ENCODE measurements at places on chromosomes 2 and 18.

GRCh38 chr18:49537232-49537896 is 24.5 kb upstream of the LIPG start:
- no peak for DNase-seq

GRCh38 chr2:29238497-29238896 is 123.3 kb downstream of the CLIP4 start:
- no peak for DNase-seq

- DNase-seq, result no peak
These were observed 48.1 kb upstream of the RBMS1 start for GRCh38 chr2:160541745-160542144.

DNA sequence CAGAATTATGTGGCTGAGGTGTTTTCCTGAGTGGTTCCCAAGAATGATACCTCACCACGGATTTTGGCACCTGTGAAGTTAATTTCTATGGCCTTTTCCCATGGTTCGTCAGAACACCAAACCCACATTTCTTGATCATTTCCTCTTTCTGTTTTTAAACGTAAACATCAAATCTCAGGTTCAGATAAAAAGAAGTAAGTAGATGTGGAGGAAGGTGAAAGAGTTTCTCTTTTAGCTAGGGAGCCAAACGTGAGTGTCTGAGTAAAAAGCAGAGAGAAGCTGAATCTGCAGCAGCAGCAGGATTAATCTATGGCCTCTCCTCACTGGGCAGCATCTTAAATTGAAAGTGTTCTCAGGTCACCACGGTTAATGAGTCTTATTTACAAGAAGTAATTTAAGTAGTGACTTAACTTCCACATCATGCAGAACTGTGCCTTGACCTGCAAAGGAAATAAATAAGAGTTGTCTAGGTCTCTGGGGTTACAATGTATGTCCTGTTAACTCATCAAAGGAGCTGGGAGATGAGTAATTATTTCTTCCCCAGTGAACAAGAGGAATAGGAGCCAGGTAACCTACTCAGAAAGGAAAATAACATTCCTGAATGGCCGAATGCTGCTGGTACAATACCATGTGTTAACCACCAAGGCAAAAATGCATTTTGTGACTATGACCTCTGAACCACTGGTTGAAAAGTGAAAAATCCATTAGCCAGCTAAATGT is 139.6 kb upstream of the NETO1 start:
- no peak for DNase-seq

DNA sequence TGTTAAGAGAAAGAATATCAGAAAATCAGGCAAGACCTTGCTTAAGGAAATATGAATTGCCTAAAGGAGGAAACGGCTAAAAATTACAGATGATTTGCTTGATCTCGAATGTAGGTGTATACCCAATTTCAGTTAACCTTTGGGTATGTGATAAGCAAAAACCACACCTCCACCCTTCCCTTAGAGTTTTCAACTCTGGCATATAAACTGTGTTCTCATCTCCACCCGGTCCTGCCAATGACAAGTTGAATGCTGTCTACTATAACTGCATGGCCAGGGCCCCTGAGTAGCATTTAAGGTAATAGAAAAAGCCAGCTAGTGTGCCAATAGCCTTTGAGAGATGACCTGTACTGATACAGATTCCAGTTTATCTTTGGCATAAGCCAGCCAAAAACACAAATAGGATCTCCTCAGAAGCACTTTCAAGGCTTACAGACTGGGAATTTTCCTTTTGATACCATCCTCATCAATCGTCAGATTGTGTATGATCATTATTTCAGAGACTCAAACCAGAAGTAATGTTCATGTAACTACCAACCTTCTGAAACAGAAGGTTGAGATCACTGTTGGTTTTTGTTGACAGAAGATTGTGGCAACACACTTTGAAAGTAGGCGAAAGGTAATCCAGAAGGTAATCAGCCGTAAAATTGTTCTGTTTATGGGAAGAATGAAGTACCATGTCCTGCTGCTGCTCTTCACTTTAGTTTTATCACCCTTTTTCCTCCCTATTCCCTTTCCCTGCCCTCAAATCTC is 163.1 kb downstream of the GFPT1 start:
- DNase-seq, result no peak

DNA sequence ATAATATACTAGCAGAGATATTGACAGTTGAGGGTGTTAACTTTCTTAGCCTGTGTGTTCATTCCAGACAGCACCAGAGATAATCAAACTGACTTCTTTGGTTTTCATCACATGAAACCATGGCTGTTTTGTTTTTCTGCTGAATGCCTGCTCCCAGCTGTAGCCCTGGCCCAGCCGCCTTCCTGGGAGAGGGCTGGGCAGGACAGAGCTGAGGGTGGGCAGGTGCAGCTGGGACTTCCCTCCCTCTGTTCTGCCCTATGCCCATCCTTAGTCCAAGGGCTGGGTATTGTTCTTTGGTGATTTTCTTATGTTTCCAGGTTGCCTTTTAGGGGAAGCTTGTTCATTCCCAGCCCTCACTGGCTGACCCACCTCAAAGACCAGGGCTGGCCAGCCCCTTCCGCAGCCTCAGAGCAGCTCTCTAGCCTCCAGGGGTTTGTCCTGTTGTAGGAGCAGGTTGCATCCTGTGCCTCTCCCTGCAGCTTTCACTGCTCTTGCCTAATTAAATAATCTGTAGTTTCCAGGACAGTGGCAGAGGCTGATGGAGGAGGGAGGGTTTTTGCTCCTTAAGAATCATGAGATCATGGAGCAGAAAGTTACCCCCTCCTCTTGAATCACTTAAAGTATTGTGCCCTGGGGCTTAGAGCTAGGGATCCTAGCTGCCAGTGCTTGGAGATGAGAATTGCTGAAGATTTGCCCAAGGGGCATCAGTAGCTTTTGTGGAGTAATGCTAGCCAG is 61.4 kb downstream of the MTCL1 start:
- no peak for DNase-seq

DNA sequence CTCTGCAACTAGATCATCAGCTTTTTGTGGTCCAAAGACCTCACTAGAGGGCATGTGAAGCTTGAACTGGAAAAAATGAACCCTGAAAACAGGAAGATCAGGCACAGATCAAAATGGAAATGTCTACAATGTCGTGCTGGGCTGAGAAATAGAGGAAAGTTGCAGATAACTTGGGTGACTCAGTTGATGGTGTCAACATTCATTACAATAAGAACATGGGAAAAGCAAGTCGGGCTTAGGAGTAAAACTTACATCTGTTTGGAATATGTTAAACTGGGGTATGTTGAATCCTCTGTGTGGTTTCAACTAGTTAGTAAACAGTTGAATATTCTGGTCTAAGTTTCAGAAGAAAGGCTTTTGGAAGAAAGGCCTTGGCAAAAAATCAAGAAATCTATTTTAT is 940.4 kb downstream of the ERBB4 start:
- no peak for DNase-seq

GRCh38 chr2:240582781-240583180 is 3.8 kb upstream of the CAPN10 start:
- DNase-seq, result no peak

DNA sequence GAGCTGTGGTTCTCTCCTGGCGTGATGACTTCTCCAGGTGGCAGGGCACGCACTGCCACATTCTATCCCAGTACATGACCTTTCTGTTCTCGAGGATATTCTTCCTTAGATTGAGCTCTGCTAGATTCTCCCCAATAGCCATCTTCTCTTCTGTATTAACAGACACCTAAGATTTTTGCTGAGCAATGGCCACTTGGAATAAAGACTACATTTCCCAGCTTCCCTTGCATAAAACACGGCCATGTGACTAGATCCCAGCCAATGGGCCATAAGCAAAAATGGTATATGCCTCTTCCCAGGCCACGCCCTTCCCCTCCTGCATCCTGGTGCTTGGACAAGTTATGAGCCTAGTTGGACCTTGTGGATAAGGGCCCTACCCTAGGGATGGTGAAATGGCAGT is 82.1 kb downstream of the EIF2AK3 start:
- no peak for DNase-seq

DNA sequence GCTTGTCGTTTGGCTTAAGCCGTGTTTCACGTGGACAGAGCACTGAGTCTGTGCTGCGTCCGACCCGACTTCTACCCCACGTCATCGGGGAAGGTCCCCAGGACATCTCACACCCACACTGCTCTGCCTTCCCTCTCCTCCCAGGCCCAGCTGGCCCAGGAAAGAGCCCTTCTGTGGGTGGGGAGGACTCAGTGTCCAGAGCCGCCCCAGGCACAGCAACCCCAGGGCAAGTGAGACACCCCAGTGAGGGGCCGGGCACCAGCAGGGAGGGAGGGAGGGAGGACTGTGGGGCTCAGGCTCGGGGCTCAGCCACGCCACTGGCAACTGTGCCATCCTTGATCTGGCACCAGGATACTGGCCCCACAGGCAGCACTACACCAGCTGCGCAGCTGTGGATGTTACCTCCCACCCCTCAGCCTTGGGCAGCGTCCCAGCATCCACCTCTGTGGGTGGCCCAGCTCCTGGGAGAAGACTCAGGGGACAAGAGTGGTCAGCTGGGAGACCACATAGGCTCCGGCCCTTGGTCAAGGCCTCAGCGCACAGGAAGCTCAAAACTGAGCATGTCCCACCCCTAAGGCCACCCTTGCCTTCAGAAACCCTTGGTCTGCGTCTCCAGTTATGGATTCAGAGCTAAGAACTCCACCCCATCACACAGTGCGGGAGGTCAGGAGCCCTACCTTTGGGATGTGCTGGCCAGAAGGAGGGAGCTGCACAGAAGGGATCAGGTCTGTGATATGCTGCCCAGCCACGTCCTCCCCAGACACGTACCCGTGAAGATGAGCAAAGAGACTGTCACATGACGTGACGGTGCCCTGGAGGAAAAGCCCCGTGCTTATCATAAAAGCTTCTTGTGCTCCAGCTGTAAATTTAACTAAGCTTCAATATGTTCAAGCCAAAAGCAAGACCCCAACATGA is 11.7 kb downstream of the PASK start:
- DNase-seq, result no peak

- DNase-seq, result no peak
These were observed 101.3 kb downstream of the L3MBTL4 start for GRCh38 chr18:6313415-6313814.

DNA sequence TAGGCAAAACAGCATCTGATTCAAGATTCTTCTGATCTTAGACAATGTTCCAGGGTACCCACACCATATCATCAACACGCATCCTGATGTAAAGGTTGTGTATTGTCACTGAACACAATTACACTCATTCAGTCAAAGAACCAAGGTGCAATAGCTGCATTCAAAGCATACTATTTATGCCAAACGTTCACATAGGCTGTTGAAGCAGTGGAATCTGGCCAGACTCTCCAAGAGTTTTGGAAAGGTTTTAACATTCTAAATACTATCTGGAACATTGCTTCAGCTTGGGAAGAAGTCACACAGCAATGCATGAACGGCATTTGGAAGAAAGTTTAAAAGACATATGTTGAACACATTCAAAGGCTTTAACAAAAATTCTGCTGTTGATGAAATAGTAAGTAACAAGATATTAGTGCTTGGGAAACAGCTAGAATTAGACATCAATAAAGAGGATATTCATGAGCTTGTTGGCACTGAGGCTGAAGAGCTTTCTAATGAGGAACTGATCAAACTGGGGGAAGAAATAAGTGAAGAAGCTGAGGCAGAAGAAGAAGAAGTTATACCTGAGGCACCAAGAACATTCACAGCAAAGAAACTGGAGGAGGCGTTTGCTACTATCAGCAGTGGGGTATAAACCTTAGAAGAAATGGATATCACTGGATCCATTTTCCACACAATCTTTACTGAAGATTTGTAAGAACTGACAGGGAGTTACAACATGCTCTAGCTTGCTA is 47.6 kb upstream of the MSH6 start:
- DNase-seq, result no peak

GRCh38 chr2:97911206-97911921 is 84.4 kb downstream of the TMEM131 start:
- no peak for DNase-seq

DNA sequence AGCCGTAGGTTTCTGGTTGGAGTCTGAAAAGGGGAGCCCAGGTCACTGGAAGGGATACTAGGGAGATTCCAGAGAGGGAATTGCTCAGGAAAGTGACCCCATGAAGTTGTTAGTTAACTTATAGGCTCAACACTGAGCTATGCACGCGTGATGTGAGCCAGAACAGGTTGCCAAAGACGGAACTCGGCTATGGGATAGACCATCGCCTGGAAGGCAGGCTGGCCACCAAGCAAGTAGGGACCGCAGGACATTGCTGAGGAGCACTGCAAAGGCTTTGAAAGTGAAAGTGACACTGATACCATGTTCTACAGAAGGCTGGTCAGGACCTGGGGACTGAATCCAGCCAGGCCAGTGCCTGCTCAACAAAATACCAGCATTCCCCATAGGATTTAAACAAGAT is 7.3 kb downstream of the FARP2 start:
- DNase-seq, result no peak

DNA sequence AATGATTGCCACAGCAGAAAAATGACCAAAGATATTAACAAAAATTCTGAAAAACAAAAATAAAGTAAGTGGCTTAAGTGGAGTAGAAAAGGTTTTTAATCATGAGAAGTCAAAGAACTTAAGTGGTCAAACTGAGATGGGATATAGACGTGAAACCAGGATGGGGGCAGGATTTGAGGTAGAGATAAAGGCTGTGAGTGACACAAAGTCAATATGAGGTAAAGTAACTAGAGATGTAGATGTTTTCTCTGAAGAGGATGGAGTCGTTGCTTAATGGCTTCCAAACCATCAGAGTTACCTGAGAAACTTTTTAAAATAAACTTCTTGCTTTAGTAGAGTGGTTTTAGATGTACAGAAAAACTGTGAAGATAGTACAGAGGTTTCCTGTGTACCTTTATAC is 21.2 kb downstream of the ANKRD12 start:
- DNase-seq, result no peak

GRCh38 chr18:5622905-5623304 is 79.1 kb upstream of the EPB41L3 start:
- DNase-seq, result no peak

GRCh38 chr2:30371772-30372373 is 75.2 kb upstream of the LCLAT1 start:
- no peak for DNase-seq

GRCh38 chr18:79523206-79523735 is 127.5 kb downstream of the NFATC1 start:
- DNase-seq, result peak; percentile 65

DNA sequence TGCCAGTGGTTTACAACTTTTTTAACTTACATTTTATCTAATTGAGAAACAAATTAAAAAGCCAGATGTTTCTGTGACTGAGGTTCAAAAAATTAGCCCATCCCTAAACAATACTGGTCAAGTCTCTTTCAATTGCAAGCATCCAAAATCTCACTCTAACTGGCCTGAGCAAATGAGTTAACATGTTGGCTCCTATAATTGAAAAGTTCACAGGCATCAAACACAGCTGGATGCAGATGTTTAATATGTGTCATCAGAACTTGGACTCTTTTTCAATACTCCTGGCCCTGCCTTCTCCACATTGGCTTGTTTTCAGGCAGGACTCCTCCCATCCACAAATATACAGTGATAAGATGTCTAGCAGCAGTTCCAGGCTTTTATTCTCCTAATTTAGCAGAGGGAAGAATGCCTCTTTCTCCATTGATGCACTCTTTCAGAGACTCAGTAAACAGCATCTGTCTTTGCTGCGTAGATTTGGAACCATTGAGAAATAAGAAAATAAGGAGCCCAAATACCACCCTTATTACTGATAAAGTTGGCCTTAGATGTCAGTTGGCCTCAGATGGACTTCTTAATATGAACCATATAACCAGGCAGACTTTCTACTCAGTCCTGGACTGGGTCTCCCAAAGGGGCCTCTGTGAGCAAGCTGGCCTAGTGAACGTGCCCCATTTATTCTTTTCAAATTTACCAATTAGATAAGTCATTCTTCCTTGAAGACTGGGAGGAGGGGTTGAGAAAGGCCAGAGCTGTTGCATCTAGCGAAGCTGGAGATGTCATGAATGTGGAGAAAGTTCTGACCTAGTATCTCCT is 30.4 kb upstream of the FN1 start:
- DNase-seq, result no peak

- DNase-seq, result no peak
These were observed 497.7 kb downstream of the STK39 start for GRCh38 chr2:167749660-167750059.

- no peak for DNase-seq
These were observed 29.4 kb upstream of the EDAR start for GRCh38 chr2:109018452-109018851.
